ENCODE measurements at places on chromosomes 13 and 19.
A peak's percentile ranks its signal among the peaks of the same experiment; 100 is the strongest.

- no peak for DNase-seq
Measured at GRCh38 chr13:98217597-98217996, 40.5 kb upstream of the RNF113B start.

- no peak for DNase-seq
Measured at GRCh38 chr19:3618811-3619630, 7.6 kb downstream of the CACTIN start.

DNA sequence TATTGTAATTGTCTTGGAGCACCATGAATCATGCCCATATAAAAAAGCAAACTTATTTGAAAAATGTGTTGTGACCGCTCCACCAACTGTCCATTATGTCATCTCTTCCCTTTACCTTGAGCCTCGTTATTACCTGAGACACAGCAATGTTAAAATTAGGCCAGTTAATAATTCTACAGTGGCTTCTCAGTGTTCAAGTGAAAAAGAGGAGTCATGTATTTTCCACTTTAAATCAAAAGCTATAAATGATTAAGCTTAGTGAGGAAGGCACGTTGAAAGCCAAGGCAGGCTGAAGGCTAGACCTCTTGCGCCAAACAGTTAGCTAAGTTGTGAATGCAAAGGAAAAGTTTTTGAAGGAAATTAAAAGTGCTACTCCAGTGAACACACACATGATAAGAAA lies 210.5 kb downstream of the GPC6 start:
- DNase-seq: no peak

DNA sequence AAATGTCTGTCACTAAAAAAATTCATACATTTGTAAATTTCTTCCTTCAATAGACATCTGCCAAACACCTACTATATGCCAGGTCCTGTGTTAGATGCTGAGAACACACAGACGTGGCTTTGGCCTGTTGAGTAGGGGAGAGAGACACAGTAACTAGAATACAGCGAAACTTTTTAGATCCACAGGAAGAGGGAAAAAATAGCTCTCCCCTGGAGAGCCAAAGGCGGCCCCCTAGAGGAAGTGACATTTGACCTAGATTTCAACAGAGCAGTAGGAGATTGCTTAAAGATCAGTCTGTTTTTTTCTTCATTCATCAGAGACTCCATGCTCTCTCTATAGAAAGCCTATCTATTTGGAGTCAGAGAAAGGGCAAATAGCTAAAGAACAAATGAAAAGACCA lies 11.3 kb downstream of the LCP1 start:
- DNase-seq: peak; percentile 32

DNA sequence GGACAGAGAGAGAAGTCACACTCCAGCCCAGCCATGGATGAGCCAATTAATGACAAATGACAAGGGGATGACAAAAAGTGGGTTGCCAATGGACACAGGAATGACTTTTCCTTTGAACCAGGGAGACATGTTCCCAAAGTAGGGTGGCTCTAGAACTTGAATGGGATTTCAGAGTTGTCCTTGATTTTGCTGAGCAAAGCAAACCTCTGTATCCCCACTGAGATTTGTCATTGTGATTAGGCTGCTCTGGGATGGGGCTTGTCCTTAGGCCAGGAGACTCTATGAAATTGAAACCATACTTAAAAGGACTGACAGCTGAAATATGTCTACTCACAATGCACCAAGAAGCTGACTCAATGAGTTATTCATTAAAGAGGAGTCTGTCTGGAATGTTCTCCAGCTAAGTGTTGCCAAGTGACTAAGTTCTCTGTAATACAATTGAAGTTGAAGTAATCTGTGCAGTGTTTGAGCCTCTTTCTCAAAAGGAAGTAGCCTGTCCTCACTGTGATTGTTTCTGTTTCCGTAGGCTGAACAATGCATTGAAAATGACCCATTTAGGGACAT lies 69.0 kb upstream of the PCDH9 start:
- peak; percentile 88 for DNase-seq

- peak; percentile 99 for DNase-seq
Measured at GRCh38 chr19:44741841-44742329, 6.6 kb upstream of the BCL3 start.

- peak; percentile 32 for DNase-seq
Measured at GRCh38 chr19:19113040-19113626, 25.1 kb downstream of the TMEM161A start.

DNA sequence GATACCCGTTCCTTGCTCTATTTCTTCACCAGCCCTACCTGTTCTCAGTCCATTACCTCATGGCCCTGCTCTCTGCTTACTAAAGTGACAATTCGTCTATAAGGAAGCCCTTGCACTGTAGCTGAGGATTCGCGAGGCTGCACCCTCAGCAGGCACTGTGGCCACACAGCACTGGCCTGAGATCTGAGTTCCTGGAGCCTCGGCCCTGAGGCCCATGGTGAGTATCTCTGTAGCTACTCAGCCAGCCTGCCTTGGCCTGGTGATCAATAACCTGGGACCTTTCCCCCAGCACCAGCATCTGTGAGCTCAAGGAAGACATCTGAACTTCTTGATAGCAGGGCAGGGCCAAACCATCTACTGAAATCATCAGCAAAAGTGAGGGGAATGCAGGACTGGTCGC lies 90.7 kb downstream of the RGCC start:
- no peak for DNase-seq

Data from skeletal muscle cell (primary cell).